NCI-H526 treated with DMSO at 0.1 percent for 48 hours (cell line): ENCODE measurements at places on chromosomes 5 and 9.

GRCh38 chr5:56025151-56025885 is 30.6 kb upstream of the IL6ST start:
- no peak for DNase-seq

DNA sequence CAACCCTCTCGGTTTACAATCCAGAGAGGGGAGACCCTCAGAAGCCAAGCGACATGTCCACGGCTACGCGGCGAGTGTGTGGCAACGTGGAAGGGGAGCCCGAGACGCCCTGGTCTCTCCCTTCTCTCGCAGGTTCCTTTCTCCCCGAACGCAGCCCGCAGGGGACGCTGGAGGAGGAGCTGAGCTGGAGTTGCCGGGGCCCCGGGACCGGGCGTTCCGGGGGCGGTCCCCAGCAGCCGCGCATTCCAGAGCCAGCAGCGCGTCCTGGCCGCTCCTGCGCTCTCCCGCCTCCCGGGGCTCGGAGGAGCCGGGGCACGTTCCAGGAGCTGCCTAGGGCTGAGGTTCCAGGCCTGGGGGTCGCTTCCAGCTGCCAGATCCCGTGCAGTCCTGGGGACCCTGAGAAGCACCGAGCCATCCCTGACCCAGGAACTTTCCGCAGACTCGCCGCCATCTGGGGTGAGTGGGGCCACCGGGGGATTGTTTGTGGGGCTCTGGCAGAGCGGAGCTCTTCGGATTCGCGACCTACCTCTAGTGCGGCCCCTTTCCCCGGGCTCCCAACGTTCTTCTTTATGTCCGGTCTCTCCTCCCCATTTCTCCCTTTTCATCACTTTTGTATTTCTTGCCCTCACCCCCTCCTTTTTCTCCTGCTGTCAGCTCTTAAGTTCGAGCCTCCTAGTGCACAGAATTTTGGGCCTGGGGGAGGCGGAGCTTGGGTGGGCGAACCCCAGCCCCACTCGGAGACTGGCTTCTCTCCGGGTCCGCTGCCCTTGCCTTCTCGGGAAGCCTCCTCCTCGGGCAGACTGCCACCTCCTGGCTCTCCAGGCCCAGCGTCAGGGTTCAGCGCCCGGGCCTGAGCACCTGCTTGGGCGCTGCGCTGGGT is at the start of gene SMIM3:
SMIM3 (plus strand) TSS at position 241 of the 880 bp plus-strand sequence. CDS start 16,684 bp downstream, outside the sequence.
- peak; percentile 55 for DNase-seq

GRCh38 chr5:17803971-17804370 is 169.7 kb downstream of the TAF11L14 start:
- DNase-seq: no peak

- DNase-seq: no peak
Observed at GRCh38 chr9:24451346-24451745, 94.4 kb downstream of the IZUMO3 start.

DNA sequence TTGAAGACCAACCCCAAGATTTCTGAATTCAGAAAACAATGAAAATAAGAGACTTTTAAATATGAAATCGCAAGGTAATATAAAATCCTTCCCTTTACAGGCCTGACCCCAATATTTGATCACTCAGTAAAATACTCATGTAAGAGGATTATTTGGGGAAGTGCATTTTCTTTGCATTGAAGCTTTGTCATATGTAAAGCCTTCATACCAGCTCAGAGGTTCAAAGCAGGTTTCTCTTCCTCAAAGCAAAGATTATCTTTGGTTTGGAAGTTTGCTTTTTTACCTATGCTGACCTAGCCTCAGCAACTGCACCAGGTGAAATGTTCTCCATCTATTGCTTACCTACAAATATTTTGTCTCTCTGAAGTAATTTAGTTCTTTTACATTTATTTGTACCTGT is 106.5 kb upstream of the PARP8 start:
- no peak for DNase-seq

DNA sequence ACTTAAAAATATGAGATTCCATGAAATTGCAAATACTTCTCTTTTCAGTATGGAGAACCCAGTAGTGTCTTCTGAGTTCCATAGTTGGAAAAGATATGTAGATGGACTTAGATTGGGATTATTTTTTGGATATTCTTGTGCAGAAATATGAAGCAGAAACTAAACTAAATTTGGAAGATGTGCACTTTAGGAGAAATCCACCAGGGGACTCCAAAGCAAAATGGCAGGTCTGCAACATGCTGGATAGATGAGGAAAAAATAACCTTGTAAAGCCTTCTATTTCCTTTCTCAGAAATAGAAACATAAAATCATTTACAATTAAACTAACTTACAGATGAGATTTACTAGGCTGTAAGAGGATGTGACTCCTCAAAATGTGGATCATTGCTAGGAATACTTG is 49.2 kb upstream of the MINAR2 start:
- no peak for DNase-seq

DNA sequence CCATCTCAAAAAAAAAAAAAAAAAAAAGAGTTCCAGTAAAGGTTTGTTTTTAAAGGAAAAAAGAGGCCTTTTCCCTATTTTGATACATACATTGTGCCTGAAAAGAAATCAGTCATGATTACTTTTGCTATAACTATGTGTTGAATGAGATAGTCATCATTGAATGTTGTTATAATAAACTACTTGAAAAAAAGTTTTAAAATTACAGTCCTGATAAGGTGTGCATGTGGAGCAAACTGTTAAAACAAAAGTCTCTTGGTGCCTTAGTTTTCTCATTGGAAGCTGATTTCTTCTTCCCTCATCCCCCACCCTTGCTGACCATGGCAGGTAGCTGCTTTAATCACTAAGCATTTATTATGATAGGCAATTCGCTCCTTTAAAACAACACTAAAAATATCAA is 172.3 kb upstream of the TBCA start:
- DNase-seq: no peak

- DNase-seq: no peak
Observed at GRCh38 chr9:37468620-37469019, 3.4 kb upstream of the ZBTB5 start.

DNA sequence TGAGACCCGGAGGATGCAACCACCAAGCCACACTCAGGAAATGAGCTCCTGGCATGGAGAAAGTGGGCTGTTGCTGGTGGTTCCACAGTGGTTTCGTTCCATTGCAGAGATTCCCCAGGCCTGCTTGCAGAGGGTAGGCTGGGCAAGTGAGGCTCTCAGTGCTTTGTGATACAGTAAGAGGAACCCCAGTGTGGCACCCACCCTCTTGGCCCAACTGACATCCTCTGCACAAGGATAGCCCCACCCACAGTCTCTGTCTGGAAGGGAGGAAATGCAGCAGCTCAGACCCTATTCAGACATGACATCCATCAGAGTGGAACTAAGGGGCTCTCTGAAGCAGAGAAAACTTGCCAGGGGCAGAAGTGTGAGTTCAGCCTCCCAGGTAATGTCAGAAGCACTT is 69.6 kb upstream of the FSTL4 start:
- DNase-seq: no peak

- peak; percentile 3 for DNase-seq
Observed at GRCh38 chr9:130707225-130707976, 13.8 kb downstream of the EXOSC2 start.

DNA sequence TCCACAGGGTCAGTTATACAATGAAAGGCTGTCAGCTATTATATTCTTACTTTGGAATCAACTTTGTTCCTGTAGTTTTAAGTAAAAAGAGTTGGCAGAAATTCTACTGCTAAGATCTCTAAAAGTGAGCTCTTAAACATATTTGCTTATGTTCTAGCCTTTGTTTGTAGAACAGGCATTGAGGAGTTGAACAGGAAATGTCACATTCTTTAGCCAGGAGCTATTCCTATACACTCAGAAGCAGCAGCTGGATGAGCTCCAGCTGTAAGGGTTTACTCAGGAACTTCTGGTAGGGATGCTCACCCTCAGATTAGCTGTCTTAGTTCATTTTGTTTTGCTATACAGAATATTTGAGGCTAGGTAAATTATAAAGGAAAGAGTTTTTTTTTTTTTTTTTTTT is 22.4 kb upstream of the SPINK14 start:
- no peak for DNase-seq

- DNase-seq: no peak
Observed at GRCh38 chr5:74424162-74424868, 216.2 kb downstream of the ENC1 start.

DNA sequence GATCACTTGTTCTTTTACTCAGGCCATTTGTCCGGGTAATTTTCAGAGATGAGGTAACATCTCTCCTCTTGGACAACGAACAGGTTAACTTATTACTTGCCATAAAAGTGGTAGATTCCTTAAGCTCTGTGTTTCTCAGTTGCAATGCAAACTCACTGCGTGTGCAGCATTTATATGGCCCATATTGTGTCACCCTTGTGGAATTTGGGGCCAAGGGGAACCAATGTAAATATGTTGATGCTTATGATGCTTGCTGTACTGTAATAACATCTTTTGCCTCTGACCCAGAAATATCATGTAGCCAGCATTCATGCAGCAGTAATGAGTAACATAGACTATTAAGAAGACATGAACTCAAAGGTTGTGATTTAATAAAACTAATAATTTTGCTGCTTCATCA is 175.8 kb downstream of the ADAMTS6 start:
- no peak for DNase-seq

DNA sequence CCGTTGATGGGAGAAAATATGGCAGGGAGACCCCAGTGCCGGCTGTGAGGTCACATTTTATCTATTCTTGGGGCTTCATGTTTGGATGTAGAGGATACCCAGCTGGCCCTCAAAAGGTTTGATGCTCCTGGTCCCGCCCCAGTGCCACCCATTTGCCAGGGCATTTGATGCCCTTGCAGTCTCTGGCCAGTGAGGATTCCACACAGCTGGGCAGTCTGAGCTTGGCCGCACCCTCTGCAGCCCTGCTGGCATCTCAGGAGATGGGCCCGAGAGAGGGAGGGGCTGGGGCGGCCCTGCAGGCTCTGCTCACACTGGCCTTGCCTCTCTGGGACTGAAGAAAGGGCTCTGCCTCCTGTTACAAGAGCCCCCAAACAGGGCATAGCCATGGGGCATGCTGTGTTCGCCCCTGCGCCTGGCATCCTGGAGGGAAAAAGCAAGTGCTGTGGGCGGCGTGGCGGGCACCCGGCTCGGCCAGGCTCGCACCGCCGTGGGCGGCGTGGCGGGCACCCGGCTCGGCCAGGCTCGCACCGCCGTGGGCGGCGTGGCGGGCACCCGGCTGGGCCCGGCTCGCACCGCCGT is 27.6 kb downstream of the ADAMTSL2 start:
- DNase-seq: no peak

DNA sequence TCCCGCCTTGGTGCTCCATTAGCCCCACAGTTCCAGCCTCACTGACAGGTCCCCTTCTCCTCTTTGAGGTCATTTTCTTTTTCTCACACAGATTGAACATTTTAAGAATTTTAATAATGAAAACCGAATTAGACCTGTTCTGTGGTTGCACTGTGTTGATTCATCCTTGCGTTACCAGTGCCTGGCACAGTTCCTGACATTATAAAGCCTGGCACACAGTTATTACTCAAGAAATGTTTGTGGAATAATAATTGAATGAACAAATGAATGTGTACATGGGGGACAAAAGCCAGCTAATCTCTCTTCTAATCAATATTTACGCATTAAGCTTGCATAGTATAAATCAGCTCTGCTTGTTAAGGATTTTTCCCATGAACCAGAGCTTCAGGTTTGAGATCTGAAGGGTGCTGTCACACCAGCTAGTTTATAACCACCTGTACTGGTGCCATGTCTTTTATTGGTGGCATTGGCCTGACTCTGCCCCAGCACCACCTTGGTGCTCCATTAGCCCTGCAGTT is 80.0 kb downstream of the SV2C start:
- DNase-seq: no peak

DNA sequence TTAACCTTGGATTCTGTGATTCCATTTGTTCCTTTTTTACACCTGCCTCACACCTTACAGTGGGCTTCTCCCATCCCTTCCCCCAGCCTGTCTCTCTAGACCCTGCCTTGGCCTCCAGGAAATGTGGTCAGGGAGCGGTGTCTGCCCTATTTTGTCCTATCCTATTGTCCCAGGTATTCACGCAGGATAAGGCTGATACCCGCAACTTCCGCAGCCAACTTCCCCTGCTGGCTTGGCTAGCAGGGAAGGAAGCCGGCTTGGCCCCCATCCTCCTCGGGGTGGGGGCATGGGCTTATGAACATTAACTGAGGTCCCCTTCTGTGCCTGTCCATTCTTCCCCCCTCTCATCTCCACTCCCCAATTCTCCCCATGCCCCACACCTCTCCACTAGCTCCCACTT is 3.5 kb downstream of the CSF1R start:
- no peak for DNase-seq
